T-helper 2 cell treated with Interferon-gamma antibody and Interleukin-4, amounts not matched to agents 100 ng/mL and 5 ng/mL, for 36 hours (primary cell): ENCODE measurements at places on chromosomes 1 and 21. TPM values are rescaled to one million over a fixed set of nuclear protein-coding genes. Genes with fewer than 3 reads are reported as not detected.

AHCYL1 gene
- total RNA-seq = 52.9 and 60.6 TPM in 2 replicates

CYP4A11 gene
- total RNA-seq = not detected in 2 replicates

NCF2 gene
- 20.9 and 22.9 TPM in 2 replicates for total RNA-seq

PLA2G2C gene
- 0.57 TPM in 1 of 2 replicates, not detected in the other for total RNA-seq

PGM1 gene
- 49.8 and 50.9 TPM in 2 replicates for total RNA-seq

DYNLT4 gene
- 0.34 and 0.73 TPM in 2 replicates for total RNA-seq

KRTAP13-2 gene
- total RNA-seq = not detected in 2 replicates

NASP gene
- 216 and 222 TPM in 2 replicates for total RNA-seq

MMP23B gene
- 0.82 and 2.5 TPM in 2 replicates for total RNA-seq

NOTCH2NLA gene
- 40.3 and 42.8 TPM in 2 replicates for total RNA-seq

TEDDM1 gene
- not detected in 2 replicates for total RNA-seq

TXNIP gene
- 226 and 231 TPM in 2 replicates for total RNA-seq

CACNA1S gene
- total RNA-seq = not detected in 2 replicates

RNU1-3 gene
- total RNA-seq = 2,343 and 2,397 TPM in 2 replicates

SYPL2 gene
- not detected in 2 replicates for total RNA-seq

CNN3 gene
- 1.7 and 2.3 TPM in 2 replicates for total RNA-seq

MYOG gene
- not detected in 2 replicates for total RNA-seq

PDC gene
- not detected in 2 replicates for total RNA-seq

ADARB1 gene
- total RNA-seq = 49.0 and 51.5 TPM in 2 replicates

RIPK4 gene
- not detected in 2 replicates for total RNA-seq

ESRRG gene
- total RNA-seq = not detected in 2 replicates

PARS2 gene
- total RNA-seq = 4.6 and 5.1 TPM in 2 replicates

C1orf116 gene
- not detected in 2 replicates for total RNA-seq

KIF21B gene
- 87.2 and 90.6 TPM in 2 replicates for total RNA-seq

PBX1 gene
- not detected in 2 replicates for total RNA-seq

CORT gene
- total RNA-seq = 0.39 and 0.48 TPM in 2 replicates

TPTE gene
- total RNA-seq = not detected in 2 replicates

MXRA8 gene
- 0.11 TPM in 2 replicates for total RNA-seq

HRNR gene
- not detected in 2 replicates for total RNA-seq
